ENCODE measurements at places on chromosomes 5 and 9.

- no peak for DNase-seq
These were observed 110.0 kb upstream of the RPS23 start for GRCh38 chr5:82388181-82388580.

- no peak for DNase-seq
These were observed 19.7 kb downstream of the NFIL3 start for GRCh38 chr9:91403665-91404543.

- no peak for DNase-seq
These were observed 942.4 kb downstream of the CDH12 start for GRCh38 chr5:21910731-21911130.

- no peak for DNase-seq
These were observed 150.3 kb upstream of the GRIA1 start for GRCh38 chr5:153340139-153340538.

DNA sequence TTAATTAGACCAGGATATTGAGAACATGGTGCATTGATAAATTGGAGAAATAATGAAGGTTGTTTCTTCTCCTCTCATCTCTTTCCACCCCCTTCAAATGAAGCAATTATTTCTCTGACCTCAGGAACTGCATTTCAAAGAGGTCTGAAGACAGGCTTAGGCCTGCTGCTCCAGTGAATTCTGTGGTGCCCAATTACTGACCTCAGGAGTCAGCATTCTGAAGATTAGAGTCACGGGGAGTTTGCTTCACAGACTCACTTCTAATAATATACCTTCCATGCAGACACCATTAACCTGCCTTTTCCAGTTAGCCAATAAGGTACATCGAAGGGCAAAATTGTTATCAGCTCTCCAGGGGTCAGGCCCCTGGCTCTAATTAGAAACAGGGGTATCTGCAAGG is 270.9 kb downstream of the GAS1 start:
- no peak for DNase-seq

- no peak for DNase-seq
These were observed 272.8 kb downstream of the GAS1 start for GRCh38 chr9:86674487-86674886.

GRCh38 chr5:95439801-95440493 is 48.8 kb downstream of the FAM81B start:
- DNase-seq = no peak

DNA sequence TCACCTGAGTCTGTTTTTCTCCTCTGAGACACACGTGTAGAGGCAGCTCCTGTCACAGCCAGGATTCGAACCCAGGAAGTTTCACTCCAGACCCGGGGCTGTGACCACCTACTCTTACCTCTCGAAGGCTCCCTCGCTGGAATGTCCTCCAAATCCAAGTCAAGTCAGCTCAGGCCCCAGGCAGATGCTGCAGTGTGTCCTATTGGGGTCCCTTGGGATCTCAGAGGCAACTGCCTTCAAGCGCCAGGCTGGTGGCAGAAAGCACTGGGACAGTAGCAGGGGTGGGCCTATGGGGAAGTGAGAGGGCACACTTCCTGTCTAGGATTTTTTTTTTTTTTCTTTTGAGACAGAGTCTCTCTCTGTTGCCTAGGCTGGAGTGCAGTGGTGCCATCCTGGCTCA is 762 bp upstream of the ST6GALNAC4 start:
- DNase-seq = no peak

GRCh38 chr9:76654575-76654974 is 109.7 kb upstream of the PCA3 start:
- no peak for DNase-seq

- no peak for DNase-seq
These were observed 2.0 kb downstream of the SMAD5 start for GRCh38 chr5:136134653-136135052.

GRCh38 chr5:170662966-170663365 is 120.6 kb upstream of the GABRP start:
- DNase-seq = no peak

- DNase-seq = no peak
These were observed 180.5 kb upstream of the SH3GL2 start for GRCh38 chr9:17398350-17398749.

DNA sequence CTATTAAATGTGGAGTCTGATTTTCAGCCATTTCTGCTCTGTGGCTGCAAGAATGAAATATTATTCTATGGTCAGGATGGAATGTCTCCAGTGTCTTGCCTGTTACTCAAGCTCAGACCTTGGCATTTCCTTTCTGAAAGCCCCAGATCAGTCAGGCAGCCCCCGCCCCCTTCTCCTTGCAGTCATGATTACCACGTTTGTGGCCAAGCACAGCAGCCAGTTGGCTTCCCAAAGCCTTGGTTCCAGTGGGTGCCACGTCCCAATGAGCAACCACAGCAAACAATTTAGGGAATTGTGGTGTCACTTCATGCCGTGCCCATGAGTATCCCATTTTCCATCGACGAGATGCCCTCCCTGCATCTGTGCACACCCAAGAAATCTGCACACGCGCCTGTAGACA is 9.7 kb upstream of the OBP2A start:
- DNase-seq = no peak

DNA sequence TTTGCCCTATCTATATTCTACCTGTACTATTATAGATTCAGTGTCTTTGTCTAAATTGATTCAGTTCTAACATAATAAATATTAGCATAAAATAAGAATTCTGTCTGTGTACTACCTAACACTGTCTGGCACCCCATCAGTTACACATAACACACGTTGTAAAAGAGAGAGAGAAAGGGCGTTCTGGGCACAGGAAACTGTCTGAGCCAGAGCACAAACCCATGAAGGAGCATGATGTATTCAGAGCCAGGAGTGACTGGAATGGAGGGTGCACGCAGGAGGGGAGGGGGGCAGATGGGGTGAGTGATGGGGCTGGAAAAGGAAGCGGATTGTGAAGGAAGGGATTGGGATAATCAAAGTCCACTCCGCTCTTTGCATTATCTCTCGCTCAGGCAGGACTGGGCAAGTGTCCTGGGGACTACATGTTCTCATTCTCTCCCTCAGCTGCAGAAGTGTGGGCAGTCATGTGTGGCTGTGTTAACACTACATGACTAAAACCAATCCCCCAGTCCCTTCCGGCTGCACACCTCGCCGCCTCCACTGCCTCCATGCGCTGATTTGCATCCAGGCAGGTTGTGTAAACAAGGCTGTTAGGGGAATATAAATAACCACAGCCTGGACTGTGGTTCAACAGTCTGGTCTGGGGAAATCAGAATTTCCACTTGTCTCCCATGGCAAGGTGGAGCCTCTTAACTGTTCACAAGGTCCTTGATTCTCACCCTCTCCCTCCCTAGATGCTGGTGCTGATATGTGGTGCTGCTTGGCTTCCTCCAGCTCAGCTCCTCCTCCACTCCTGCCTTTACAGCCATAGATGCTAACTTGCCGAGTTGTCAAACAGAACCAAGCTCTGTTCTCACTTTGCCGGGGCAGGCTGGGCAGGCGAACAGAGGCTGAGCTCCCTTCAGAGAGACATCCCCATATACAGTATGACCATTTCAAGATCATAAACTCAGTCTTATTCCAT is 367.5 kb upstream of the BRINP1 start:
- no peak for DNase-seq

DNA sequence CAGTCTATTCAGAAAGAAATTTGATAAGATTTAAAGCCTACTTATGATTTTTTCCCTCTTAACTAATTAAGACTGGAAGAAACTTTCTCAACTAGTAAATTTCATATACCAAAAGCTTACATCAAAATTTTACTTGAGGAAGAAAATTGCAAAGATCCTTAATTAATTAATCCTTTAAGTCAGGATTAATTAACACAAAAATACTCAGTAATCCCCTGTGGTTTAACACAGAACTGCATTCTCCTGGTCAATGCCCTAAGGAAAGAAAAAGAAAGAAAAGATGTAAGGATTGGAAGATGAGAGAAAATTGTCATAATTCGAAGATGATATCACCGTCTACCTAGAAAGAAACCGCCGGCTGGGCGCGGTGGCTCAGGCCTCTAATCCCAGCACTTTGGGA is 17.3 kb upstream of the RUFY1 start:
- no peak for DNase-seq

GRCh38 chr5:43616535-43616934 is 13.6 kb downstream of the NNT start:
- no peak for DNase-seq

DNA sequence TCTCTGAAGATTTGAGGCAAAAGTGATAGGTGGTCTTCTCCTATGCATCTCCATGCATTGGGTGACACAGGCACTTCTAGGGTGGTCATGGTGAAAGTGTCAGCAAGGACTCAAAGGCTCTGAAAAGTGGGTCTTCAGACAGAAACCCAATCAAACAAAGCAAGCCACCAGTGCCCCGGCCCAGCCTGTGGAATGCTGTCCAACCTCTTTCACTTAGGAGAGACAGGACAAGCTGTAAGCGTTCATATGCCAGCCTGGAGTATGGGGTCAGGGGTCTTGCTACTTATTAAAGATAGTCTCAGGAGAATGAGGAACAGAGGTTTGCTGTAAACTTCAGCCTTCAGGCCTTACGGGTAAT is 324.5 kb downstream of the GADD45G start:
- DNase-seq = no peak

- DNase-seq = no peak
These were observed 36.0 kb upstream of the FUBP3 start for GRCh38 chr9:130543368-130543767.

- DNase-seq = no peak
These were observed 18.1 kb downstream of the NEUROG1 start for GRCh38 chr5:135517631-135518030.

GRCh38 chr9:36142510-36143244 is 6.1 kb downstream of the GLIPR2 start:
- no peak for DNase-seq
